ENCODE measurements at places on chromosomes 5 and 9.

GRCh38 chr9:81526587-81526986 is 162.8 kb downstream of the TLE1 start:
- DNase-seq: no peak

DNA sequence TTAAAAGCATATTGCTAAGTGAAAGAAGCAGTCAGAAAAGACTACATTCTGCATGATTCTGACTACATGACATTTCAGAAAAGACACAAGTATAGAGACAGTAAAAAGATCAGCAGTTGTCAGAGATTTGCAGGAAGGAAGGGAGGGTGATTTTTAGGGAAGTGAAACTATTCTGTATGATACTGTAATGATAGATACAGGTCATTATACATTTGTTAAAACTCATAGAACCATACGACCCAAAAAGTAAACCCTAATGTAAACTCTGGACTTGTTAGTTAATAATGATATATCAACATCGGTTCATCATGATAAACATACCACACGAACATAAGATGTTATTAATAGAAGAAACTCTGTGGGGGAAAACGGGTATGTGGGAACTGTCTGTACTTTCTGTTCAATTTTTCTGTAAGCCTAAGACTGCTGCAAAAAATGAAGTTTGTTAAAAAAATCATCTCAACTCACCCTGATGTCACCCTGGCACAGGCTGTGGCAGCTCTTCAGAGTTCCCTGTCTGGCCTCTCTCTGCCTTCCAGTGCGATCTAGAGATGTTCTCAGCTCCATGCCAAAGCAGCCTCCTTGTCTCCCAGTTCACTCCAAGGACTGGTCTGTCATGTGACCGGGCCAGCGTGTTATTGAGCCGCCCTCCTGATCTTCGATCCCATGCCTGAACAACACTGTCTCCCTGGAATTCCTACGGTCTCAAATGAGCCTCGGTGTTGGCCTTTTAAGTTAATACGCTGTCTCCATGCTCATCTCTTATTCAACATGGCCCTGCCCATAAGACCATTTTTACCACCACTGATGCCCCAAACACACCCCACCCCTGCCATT is 35.4 kb downstream of the PRLR start:
- no peak for DNase-seq

DNA sequence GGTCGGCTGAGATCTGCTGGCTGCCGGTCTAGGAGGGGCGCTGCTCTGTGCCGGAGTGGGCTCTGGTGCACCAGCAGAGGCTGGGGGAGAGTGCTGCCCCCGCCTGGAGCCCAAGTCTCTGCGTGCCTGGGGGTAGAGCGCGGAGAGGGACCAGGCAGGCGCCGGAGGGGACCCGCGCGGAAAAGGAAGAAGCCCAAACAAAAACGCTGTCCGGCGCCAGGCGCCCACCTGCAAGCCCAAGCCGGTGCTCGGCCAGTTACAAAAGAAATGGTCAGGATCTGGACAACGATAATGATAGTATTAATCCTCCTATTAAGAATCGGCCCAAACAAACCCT is 571 bp upstream of the S1PR3 start:
- DNase-seq: no peak

GRCh38 chr5:124054564-124054963 is 542.6 kb downstream of the CSNK1G3 start:
- no peak for DNase-seq

DNA sequence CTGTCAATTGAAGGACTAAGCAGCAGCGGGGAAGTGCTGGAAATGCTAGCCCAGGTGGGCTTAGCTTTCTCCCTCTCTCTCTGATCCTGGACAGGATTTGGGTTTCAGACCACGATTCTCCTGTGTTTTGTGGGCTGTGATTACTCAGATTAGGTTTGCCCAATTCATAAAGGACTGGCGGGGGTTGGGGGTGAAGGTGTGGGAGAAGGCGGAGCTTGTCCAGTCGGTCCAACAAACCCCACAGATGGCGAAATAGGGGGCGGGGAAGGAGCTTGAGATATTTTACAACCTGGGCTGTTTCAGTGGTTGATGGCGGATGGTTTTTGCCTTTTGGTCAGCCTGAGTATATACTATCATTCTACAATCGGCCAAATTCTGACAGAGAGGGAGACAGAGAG is 35.2 kb downstream of the PCDHAC2 start:
- no peak for DNase-seq

- DNase-seq: no peak
Observed at GRCh38 chr9:133763272-133764183, 25.4 kb upstream of the SARDH start.
